ENCODE measurements at places on chromosomes 3 and 15. TPM values are rescaled to one million over a fixed set of nuclear protein-coding genes. Genes with fewer than 3 reads are reported as not detected.

The BUB1B gene
- 14.3 TPM for total RNA-seq

The VGLL3 gene
- 20.8 TPM for total RNA-seq

The GNL3 gene
- total RNA-seq = 96.2 TPM

The GHSR gene
- total RNA-seq = not detected

The FSTL1 gene
- total RNA-seq = 786 TPM

The AHSG gene
- not detected for total RNA-seq

The SLC9C1 gene
- 1.5 TPM for total RNA-seq

The KCNMB3 gene
- total RNA-seq = 4.9 TPM

The BRPF1 gene
- 26.8 TPM for total RNA-seq

The CRABP1 gene
- 401 TPM for total RNA-seq

The NLGN1 gene
- 74.2 TPM for total RNA-seq

All from camera-type eye (tissue), 1 donor.